Stimulated activated CD4-positive, alpha-beta T cell treated with anti-CD3 and anti-CD28 coated beads, Interleukin-1b, Interleukin-23, amount 100 ng/mL, for 24 hours (primary cell): ENCODE measurements at places on chromosomes 11 and 22.

DNA sequence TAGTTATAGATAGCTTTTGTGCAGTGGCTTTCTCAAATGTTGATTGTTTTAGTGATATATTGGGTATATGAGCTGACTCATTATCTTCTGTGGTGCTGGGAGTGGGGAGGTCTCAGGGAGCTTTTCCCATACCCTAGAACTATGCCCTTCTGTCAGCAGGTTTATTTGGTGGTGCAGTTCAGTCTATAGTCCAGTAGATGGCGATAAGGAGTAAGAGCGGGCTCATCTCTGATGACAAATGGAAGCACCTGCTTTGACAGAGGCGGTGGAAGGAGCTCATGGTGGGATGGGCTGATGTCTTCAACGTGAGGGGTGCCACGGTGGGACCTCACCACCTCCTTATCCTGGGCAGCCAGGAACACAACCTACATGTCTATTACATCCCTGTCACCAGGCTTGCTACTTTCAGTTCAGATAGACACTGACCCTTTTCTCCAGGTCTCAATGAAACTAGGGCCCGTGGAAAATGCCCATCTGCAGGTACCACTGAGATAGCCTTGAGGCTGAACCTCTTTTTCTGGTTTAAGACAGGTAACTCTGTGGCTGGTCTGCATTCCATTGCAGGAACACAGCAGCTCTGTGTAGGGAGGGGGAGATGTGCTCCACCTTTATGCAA lies 13.0 kb upstream of the OR6A2 start:
- DNase-seq: no peak

DNA sequence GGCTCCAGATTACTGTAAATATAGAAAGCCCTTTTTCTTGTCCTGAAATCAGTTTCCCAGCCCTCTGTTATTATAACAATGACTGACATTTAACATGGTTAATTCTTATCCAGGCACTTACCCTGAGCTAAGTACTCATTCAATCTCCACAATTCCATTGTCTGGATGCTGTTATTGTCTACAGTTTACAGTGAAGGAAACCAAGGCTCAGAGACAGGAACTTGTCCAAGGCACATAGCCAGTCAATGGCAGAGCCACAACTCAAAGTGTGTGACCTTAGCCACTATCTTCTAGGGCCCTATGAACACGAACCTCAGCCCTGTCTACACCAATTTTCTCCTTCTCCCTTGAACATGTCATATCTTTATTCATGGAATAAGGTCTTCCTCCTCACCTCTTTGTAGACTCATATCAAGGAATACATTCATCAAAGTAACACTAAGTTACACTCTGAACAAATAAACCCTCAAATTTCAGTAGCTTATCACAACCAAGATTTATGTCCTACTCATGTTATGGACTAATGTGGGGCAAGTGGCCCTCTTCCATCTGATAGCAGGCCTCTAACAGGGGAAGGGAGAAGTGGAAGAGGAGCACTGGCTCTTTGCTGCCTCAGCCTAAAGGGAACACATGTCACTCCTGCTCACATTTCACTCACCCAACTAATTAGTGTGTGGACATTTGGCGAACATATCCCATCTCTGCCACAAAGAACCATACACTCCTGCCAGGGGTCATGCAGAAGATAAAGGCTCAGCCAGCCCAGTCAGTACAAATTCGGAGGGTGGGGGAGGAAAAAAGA lies 39.3 kb upstream of the APLNR start:
- DNase-seq: no peak

- DNase-seq: no peak
Measured at GRCh38 chr11:69209421-69210309, 53.9 kb downstream of the SMIM38 start.

GRCh38 chr11:33930317-33931021 lies 38.6 kb upstream of the LMO2 start:
- no peak for DNase-seq

GRCh38 chr11:117096201-117096991 lies 1.8 kb downstream of the SIK3 start:
- no peak for DNase-seq

- no peak for DNase-seq
Measured at GRCh38 chr11:117444711-117445658, 117.3 kb downstream of the CEP164 start.

GRCh38 chr22:19579880-19580279 lies 55.7 kb upstream of the CLDN5 start:
- DNase-seq: no peak

GRCh38 chr22:48474881-48475280 lies 1352.8 kb downstream of the BRD1 start:
- DNase-seq: no peak

- no peak for DNase-seq
Measured at GRCh38 chr11:25242928-25243327, 746.1 kb downstream of the LUZP2 start.

DNA sequence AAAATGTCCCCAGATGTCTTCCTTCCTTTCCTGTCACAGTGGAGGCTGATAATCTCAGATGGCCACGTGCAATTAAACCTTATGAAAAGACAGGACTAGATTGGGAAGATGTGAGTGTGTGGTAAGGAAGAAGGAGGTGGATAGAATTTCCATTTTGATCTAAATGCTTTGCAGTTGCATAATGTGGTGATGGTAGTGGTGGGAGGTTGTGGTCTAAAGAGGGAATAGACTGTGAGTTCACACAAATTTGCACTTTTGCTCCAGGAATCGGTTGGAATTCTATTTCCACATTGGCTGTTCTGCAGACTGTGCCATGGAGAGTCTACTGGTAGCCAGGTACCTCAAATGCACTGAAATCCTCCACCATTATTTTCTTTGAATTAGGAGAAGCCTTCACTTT lies 93.3 kb downstream of the ZBTB16 start:
- DNase-seq: no peak

GRCh38 chr22:42442748-42443147 lies 10.5 kb upstream of the NFAM1 start:
- no peak for DNase-seq

DNA sequence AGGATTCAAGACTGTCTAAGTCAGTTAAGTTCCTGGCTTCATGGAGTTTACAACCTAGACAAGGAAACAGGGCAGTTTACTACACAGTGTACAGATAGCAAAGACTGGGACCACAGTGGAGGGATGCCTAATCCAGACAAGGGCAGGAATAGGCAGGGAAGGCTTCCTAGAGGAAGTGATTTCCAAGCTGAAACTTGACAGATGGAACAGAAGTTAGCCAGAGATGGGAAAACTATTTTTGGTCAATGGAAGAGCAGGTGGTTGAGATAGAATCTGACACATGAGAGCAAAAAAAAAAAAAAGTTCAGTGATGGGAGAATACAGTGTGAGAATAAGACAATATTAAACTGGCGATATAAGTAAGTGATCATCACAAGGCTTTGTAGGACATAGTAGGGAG lies 1.3 kb downstream of the COA4 start:
- no peak for DNase-seq

DNA sequence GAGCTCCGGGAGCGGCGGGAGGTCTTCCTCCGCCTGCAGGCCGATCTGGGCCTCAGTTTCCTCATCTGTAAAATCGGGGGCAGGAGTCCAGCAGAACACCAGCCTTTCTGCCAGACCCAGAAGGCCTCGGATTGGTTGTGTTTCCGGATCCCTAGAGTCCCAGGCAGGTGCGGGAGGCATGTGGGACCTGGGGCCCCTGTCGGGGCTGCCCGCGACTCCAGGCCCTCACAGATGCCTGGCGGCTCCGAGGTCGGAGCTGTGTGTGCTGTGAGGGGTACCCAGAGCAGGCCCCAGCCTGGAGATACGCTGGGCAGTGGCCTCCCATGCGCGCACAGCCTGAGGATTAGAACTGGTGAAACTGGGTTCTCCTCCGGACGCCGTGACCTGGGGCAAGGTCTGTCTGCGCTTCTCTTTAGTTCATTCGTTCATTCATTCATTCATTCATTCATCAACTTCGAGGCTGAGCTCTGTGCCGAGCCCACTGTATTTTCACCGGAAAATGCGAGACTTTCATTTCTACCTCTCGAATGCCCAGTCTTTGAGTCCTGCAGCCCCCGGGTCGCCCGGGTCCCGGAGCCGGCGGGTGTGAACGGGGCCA lies 24.6 kb downstream of the FLRT1 start:
- DNase-seq: no peak

- no peak for DNase-seq
Measured at GRCh38 chr11:128389461-128389976, 197.8 kb downstream of the ETS1 start.

DNA sequence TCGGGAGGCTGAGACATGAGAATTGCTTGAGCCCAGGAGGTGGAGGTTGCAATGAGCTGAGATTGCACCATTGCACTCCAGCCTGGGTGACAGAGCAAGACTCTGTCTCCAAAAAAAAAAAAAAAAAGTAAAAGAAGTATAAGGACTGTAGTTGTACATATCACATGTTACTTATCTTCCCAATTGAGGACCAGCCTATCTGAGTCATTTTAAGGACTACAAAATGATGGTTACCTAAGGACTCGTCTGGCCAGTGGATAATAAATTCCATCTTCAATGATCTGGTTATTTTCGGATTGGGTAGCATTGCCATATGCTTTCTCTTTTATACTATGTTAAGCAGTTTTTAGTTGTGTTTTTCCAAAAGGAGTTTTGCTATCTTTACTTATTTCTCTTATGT lies 55.3 kb downstream of the PPFIA1 start:
- no peak for DNase-seq

DNA sequence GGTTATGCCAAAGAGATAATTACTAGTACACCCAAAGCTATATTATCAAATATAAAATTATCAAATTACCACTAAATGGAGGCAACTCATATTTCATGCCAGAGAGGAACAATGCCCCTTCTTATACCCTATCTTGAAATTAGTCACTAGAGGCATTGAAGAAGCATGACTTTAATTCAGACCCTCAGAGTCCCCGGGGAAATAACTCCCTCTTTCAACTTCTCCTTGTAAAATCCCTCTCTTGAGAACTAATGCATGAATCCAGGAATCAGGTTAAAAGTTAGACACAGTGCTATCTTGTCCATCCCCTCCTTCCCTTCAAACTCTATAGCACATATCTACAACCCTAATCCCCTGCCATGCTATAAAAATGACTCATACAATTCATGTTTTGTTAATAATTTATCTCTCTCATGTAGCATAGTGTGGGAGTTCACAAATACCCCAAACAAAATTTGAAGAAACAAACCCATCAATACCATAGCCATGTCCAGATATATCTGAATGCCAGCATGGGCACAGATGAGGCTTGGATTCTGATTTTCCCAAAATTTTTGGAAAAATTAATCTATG lies 665.4 kb downstream of the KCNA4 start:
- DNase-seq: no peak

DNA sequence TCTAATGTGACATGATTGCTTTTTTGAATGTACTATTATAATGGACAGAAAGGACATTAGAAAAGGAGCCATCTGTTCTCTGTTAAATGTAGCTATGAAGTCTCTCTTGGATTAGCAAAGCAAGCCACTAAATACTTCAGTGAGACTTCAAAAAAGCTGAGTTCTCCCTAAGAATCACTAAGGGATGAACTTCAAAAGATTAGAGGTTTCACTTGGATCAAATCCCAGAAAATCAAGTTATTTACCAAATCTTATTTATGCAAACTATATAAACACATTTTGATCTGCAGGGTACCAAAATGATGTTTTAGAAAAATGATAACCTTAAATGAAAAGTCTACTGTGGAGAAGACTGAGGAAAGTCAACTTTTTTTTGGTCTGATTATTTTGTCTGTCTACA lies 82.1 kb upstream of the MTMR2 start:
- no peak for DNase-seq

- DNase-seq: no peak
Measured at GRCh38 chr11:36356201-36356600, 60.1 kb downstream of the PRR5L start.

GRCh38 chr11:62419943-62420342 lies 1.1 kb downstream of the SCGB1A1 start:
- no peak for DNase-seq

DNA sequence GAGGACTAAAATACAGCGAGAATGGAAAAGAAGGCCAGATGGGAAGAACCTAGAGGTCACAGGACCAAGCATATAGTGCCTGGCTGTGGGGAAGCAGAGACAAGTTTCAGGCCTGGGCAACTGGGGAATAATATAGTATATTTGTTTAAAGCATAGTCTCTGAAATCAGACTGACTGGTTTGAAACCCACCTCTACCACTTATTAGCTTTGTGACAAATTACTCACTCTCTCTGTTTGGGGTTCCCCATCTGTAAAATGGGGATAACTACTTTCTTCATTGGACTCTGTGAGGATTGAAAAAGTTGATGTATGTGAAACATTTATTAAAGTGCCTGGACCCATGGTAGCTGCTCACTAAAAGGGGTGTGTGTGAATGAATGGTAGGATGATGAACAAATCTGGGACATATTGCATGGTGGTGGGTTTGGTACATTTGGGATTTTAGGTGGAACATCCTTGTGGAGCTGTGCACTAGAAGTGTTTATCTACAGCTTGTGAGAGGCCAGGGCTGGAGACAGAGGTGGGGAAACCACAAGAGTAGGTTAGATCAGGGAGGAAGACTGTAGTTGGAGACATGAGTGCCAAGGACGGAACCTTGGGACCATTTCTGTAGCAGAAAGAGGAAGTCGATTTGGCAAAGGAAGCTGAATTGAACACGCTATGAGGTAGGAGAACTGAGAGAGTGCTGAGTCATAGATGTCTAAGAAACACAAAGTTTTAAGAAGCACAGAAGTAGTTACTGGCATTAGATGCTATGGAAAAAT lies 52.6 kb downstream of the SWAP70 start:
- no peak for DNase-seq

- peak; percentile 40 for DNase-seq
Measured at GRCh38 chr11:72668629-72669347, 5.4 kb downstream of the PDE2A start.

GRCh38 chr11:120249279-120250262 lies 9.6 kb downstream of the POU2F3 start:
- no peak for DNase-seq

DNA sequence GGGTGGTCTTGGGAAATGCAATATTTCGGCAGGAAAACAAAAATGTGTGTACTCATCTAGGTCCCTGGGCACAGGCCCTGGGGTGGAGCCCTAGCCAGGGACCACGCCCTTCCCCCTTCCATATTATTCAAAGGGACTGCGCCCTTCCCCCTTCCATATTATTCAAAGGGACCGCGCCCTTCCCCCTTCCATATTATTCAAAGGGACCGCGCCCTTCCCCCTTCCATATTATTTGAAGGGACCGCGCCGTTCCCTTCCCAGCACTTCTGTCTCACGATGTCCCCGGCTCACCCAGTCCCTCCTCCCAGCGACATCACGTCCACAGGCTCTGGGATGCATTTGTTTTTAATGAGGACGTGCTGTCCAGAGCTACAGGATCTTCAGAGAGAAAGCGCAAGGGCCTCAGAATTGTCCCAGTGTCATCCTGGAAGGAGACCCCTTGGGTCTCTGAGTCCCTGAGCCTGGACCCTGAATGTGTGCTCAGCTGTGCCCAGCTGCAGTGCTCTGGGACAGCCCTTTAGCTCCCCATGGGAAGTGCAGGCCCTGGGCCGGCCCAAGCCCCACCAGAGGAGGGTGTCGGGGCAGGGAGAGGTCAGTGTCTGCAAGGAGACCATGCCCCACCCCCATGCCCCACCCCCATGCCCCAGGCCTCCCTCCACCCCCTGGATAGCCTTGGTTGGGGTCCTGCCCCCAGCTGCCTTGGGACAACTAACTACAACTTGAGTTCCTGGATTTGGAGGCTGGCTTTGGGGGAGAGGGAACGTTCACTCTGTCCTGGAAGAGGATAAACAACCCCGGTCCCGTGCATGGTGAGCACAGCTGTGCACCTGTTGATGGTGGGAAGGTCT lies 810.0 kb downstream of the BRD1 start:
- no peak for DNase-seq

- DNase-seq: no peak
Measured at GRCh38 chr11:102385085-102386007, 38.3 kb downstream of the BIRC2 start.
